Kidney epithelial cell (primary cell): ENCODE measurements at places on chromosomes 12 and 14.
A peak's percentile ranks its signal among the peaks of the same experiment; 100 is the strongest.

GRCh38 chr14:67276131-67276530 is 34.9 kb downstream of the PALS1 start:
- no peak for DNase-seq

GRCh38 chr12:34606749-34607519 is 584.6 kb downstream of the ALG10 start:
- no peak for DNase-seq

GRCh38 chr12:68040450-68041075 is 51.3 kb downstream of the IFNG-AS1 start:
- peak; percentile 32 for DNase-seq

- DNase-seq, result no peak
These were observed 116.0 kb upstream of the RTL1 start for GRCh38 chr14:101019541-101019940.

GRCh38 chr12:121781998-121782979 is 11.2 kb downstream of the RHOF start:
- no peak for DNase-seq

GRCh38 chr12:94180558-94181296 is 32.4 kb downstream of the PLXNC1 start:
- DNase-seq, result no peak

DNA sequence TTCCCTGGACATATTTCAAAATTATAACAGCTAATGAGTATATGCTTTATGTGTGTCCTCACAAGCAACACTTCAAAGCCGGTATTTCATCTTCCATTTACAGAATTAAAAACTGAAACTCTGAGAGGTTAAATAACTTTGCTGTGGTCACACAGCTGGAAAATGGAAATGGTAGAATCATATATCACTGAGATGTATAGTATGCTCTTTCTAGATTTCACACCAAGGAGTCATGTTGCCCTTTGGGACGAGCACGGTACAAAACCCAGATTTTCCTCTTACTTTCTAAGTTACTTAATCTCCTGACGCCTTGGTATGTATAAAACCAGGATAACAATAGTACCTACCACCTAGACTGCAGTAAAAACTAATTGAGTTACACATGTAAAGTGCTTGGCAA is 152.6 kb upstream of the GRIP1 start:
- no peak for DNase-seq

DNA sequence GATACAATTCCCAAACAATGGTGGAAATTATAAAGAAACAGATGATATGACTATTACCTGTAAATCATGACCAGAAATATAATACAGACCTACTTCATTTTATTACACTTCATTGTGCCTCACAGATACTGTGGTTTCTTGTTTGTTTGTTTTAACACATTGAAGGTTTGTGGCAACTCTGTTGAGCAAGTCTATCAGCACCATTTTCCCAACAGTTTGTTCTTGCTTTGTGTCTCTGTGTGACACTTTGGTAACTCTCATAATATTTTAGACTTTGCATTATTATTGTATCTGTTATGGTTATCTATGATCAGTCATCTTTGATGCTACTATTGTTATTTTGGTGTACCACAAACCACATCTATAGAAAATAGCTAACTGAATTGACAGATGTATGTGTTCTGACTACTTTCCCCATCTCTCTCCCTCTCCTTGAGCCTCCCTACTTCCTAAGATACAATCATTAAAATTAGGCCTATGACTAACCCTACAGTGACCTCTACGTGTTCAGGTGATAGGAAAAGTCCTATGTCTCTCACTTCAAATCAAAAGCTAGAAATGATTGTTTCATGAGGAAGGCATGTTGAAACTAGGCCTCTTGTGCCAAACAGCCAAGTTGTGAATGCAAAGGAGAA is 49.1 kb downstream of the FBXO33 start:
- DNase-seq, result no peak

- no peak for DNase-seq
These were observed 612 bp downstream of the TRAPPC6B start for GRCh38 chr14:39169541-39169900.

DNA sequence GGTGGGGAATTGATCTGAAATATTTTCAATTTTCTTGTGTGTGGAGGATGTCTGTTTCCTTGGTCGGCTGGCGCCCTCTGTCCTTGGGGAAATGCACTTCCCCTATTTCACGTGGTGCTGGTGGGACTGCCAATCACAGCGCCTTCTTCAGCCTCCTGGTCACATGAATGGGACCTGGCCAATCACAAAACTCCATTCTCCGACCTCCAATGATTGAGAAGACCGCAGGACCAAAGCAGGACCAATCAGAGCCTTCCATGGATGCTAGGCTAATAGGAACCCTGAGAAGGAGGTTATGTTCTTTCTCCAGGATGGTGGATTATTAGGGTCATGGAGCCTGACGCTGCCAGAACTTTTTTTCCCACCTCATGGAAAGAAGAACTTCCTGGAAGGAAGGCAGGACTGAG is 188.7 kb downstream of the TTC8 start:
- no peak for DNase-seq

GRCh38 chr14:37697489-37698121 is 102.2 kb downstream of the TTC6 start:
- DNase-seq, result peak; percentile 62

GRCh38 chr14:54839701-54840119 is 62.9 kb downstream of the GCH1 start:
- no peak for DNase-seq

DNA sequence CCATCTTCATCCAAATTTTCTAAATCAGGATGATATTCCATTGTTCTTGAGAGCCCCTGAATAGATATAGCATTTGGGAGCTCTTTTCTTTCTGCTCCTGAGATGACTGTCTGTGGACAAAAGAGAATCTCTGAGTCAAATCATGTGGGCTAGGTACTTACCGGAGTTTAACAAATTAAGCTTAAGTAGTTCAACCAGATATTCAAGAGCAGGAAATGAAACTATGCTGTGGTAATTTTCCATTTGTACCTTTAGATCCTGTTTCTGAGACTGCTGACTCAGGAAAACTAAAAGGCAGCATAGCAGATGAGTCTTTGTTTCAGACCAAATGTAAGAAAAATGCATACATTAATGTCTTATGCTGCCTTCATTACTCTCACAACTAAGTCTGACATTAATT is at the start of gene CLEC7A:
Gene CLEC7A, minus strand, starts transcription at position 158 of the 400 bp plus-strand sequence. Its CDS starts 117 bp downstream, at position 41.
- DNase-seq, result no peak

- DNase-seq, result no peak
These were observed 40.9 kb downstream of the INTS13 start for GRCh38 chr12:26896913-26897312.

DNA sequence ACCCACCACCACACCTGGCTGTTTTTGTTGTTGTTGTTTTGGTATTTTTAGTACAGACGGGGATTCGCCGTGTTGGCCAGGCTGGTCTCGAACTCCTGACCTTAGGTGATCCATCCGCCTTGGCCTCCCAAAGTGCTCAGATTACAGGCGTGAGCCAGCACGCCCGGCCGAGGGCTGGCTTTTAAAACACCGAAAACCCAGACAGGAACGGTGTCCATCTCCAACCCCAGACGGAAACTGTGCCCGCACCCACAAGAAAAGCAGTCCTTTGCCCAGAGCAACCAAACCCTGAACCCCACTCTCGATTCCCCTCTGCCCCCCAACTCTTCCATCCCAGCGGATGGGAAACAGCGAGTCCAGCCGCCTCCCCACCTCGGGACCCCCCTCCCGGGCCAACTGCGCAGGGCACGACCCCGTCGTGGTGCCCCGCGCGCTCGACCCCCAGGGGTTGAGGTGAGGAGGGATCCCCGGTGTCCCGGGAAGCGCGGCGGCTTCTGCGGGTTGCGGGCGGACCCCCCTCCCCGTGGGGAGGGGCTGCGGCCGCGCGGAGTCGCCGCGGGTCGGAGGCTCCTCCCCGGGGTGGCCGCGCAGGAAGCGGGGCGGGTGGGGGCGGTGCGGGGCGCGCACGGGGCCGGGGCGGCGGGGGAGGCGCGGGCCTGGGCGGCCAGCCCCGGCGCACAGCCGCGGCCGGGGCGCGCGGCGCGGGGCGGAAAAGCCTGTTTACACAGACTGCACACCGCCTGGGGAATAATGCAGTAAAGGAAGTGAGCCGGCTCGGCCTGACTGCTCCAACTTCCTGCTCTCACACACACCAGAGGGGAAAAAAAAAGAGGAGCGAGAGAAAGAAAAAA is at the start of gene ELK3:
Gene ELK3, plus strand, starts transcription at position 651 of the 851 bp plus-strand sequence.
- DNase-seq, result no peak

DNA sequence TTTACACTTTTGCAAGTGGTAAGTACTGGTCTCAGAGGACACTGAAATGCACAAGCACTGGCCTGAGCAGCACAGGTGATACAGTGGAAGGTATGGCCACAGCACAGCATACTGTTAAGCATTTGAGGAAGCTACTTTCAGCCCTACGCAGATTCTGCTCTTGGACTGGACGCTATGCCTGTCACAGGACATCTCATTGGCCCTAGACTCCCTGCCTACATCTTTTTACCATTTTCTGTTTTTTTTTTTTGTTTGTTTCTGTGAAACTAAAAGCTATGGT is 144.2 kb upstream of the ABCD2 start:
- no peak for DNase-seq

GRCh38 chr14:84819528-84819927 is 710.4 kb upstream of the FLRT2 start:
- no peak for DNase-seq
